ENCODE measurements at places on chromosomes 6 and 20.
A peak's percentile ranks its signal among the peaks of the same experiment; 100 is the strongest.

DNA sequence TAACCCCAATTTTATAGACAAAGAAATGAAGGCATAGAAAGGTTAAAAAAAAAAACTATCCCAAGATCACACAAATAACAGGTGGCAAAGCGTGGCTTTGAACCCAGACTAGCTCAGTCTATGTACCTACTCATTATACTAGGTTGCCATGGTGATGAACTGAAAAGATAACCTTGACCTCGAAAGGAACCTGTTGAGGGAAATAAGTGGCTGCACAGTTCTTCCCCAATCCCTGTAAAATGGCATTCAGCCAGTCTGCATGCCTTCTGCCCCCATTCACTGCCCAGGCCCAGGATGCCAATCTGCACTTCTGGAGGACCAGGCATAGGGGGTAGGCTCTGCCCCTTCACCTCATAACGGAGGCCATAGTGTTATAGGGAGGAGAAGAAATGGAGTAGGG lies 295.2 kb downstream of the PTPRT start:
- no peak for DNase-seq

DNA sequence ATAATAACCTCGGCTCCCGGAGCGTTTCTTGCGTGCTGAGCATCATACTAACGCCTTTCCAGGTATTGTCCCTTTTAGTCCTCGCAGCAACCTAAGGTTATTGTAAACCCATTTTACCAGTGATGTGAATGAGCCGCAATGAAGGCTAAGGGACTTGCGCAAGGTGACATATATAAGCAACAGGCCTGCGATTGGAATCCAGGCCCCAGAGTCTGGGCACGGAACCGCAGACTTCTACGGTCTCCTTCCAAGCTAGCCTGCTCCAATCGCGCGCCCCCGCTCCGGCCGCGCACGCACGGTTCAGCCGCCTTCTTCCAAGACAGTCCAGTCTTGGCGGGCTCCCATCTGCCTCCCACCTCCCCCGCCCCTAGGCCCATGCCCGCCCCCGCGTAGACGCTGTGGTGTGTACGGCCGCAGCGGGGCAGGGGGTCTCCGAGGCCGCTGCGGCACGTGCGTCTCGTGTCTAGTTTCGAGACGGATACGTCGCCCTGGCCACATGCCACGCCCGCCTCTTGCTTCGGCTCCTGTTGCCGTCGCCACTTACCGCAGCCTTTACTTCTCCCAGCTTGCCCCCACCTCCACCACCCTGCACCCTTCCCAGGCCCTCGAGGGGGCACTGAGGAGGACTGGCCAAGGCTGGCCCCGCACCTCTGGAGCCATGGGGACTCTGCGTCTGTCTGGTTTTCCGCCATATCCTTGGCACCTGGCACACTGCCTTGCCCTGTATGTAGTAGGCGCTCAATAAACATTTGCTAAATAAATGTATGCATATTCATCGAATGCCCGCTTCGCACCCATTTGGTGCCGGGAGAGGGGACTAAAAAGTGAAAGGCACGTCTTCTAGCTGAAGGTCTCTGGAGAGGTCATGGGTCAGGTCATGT lies 855 bp upstream of the GFOD1 start:
- no peak for DNase-seq

DNA sequence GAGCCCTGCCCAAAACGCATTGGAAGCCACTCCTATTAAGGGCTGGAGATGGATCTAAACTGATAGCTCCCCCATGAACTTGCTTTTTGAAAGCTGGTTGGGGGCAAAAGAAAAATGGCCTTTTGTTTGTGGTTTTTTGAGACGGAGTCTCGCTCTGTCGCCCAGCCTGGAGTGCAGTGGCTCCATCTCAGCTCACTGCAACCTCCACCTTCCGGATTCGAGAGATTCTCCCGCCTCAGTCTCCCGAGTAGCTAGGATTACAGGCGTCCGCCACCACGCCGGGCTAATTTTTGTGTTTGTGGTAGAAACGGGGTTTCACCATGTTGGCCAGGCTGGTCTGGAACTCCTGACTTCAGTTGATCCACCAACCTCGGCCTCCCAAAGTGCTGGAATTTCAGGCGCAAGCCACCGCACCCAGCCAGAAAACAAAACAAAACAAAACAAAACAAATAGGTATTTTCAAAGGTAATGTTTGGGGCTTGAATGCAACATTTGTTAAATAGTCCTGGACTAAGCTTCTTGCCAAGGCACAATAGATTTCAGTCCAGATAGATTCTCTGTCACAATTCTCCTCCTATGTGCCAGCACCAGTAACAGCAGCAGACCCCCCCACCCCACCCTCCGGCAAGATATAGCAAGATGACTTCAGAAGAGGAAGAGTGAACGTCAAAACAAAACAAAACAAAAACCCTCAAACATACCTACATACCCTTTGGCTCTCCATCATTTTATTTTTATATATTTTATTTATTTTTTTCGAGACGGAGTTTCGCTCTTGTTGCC lies 26.5 kb upstream of the ABT1 start:
- no peak for DNase-seq

DNA sequence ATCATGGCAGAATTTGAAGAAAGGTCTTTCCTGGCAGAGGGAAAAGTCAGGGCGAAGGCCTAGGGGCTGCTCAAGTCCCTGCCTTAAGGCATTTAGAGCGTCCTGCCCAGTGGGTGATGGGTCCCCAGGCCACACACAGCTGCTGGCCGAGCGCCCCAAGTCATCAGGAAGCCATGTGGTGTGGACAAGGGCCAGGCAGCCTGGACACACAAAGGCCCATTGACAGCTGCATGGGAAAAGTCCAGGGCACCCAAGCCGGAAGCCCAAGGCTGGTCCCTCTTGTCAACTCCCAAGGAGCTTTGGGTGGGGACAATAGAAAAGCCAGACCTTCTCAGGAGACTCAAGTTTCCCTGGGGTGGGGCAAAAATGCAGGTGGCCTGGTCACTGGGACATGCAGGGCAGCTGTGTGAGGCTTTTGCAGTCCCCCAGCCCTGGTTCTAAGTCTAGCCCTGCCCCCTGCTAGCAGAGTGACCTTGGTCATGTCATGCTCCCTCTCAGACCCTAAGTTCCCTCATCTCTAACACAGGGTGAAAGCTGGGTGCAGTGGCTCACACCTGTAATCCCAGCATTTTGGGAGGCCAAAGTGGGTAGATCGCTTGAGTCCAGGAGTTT lies 44.3 kb upstream of the PTGIS start:
- peak; percentile 91 for DNase-seq

- DNase-seq: no peak
These were observed 186.9 kb downstream of the TBC1D7 start for GRCh38 chr6:13141387-13141786.

DNA sequence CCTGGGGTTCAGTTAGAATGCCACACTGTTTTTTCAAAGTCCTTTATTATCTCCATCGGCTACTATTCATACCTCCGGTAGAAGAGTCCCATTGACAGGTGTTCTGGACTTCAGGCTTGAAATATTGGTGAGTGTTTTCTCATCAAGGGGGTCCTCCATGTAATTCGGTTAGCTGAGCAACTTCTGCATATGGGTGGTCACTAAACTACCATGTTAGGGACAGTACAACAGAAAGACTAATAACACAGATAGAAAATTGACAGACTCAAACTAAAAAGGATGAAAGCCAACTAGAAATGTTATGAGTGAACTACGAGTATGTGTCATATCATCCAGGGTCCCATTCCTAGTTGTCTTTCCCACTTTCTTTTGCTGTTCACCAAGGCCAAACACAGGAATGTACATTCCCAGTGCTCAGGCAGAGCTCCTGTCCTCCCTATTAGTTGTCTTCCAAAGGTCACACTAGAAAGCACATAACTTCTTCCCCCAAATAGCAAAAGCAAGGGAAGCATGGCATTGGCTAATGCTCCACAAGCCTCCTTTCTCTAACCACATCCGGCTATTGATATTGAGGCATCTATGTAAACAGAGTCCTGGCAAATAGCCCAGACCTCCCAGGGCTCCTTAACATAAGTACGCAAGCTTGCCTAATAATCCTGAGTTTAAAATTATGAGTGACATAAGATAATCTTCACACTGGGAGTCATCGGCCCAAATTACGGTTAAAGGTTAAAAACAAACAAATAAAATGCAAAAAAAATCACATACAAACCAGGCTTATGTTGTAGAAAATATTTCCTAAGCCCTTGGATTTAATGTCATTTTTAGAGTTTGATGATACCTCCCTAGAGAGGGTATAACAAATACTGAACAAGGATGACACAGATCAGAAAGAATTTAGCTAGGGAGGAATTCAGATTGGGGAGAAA lies 13.2 kb downstream of the CCN2 start:
- no peak for DNase-seq

DNA sequence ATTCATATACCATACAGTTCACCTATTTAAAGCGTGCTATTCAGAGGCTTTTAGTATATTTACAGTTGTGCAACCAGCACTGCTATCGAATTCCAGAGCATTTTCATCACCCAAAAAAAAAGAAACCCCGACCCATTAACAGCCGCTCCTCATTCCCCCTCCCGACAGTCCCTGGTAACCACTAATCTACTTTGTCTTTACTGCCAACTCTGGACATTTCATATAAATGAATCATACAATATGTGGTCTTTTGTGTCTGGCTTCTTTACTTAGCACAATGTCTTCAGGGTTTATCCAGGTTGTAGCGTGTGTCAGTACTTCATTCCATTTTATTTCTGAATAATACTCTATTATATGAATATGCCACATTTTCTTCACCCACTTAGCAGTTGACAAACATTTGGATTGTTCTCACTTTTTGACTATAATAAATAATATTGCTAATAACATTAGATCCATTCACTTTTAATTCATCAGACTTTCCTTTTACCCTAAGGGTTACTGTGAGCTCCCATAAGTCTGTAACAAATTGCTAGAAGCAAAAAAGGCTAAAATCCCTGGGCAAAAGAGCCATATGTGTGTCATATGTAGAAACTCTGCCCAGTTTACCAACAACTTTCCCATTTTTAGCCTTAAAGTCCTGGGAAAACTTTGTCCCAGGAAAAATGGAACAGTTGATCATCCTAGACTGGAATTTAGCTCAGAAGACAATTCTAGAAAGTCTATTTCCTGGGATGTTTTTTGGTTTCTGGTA lies 23.2 kb upstream of the ROS1 start:
- DNase-seq: no peak

DNA sequence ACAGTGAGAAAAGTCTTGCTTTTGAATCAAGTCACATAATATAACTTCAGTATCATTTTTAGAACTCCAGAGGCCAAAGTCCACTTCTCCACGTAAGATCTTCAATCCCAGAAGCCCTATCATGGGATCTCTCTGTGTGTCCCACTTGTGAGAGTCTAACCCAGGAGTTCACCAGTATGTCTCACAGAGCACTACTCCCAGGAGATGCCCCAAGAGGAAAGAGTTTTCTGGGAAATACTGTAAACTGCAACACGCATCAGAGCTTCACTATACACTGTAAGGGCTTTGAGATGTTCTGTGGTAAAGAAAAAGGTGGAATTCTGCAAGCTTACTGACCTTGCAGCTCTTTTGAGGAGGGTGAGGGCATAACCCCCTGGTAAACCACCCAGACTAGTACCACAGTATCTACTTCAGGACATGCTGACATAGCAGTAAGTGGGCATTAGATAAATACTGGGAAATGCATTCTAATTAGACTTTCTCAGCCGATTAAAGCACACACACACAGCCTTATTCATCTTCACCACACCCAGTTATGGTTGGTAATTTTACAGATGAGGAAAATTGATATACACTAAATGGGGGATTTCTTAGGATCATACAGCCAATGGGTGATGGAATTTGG lies 12.3 kb downstream of the DCBLD1 start:
- DNase-seq: no peak

DNA sequence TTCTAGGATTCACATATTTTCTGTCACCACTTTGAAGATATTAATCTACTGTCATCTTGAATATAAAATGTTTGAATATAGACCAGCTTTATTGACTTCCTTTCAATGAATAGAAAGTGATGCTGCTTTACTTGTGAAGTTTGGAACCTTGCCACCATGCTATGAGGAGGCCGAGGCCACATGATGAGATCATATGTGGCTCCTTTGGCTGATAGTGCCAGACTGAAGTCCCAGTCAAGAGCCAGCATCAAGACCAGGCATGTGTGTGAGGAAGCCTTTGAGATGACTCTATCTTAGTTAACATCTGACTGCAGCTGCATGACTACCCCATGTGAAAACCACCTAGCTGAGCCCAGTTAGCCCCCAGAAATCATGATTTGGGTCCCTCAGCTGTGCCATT lies 169.5 kb downstream of the OTOR start:
- DNase-seq: no peak

DNA sequence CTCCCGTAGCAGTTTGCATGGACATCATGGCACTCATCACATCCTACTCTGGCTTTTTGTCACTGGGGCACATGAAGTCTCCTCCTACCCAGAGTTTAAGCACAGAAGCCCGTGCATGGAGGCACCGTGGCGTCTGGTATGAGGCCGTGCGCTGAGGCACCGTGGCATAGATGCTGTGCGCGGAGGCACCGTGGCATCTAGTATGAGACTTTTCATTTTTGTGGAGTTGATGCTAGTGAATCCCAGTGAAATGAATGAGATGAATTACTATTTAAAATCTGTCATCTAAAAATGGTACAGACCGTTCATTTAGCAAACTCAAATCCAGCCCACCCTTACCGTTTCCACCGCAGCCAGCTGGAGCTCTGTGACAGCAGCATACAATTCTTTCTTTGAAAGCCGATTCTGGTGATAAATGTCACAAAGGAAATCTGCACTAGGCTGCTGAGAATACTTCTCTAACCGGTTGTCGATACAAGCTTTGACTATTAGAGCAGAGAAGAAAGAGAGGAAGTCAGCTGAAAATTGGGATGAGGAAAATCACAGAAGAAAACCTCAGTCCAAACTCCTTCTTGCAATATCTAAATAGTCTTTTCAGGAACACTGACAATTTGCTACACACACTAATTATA lies 11.3 kb downstream of the CYP24A1 start:
- DNase-seq: no peak

DNA sequence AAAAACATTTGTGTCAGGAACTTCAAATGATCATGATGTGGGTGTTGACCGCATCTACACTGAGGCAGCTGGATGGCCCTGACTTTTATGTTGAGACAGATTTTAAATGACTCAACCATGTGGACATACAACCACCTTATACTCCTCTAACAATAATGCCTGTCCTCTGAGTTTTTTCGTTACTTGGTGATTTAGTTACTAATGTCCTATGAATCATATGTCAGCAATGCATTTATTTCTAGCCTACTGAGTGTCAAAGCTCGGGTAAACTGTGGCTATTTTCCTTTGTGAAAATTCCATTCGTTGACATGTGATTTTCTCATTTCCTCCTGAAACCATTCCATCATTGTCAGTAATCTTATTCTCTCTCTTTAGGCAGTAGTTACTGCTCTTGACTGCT lies 38.9 kb upstream of the NKX2-4 start:
- DNase-seq: no peak
